ENCODE measurements at places on chromosomes 1 and 21. TPM values are rescaled to one million over a fixed set of nuclear protein-coding genes. Genes with fewer than 3 reads are reported as not detected.

Gene B3GALT5
- 6.0 TPM for total RNA-seq

Gene SVBP
- 19.7 TPM for total RNA-seq

Gene LMX1A
- total RNA-seq: not detected

Gene LORICRIN
- total RNA-seq: not detected

Gene NPPA
- total RNA-seq: not detected

Gene RPTN
- not detected for total RNA-seq

Gene GJC2
- 45.3 TPM for total RNA-seq

Gene ECM1
- total RNA-seq: 3.2 TPM

Gene CRYAA
- total RNA-seq: not detected

Gene SFN
- 192 TPM for total RNA-seq

Gene S100B
- not detected for total RNA-seq

Gene KIF17
- not detected for total RNA-seq

Gene IL23R
- not detected for total RNA-seq

Gene NCMAP
- total RNA-seq: 2.0 TPM

Gene AIRE
- not detected for total RNA-seq

Gene PTPN14
- total RNA-seq: 11.0 TPM

Gene GJB3
- 63.6 TPM for total RNA-seq

Gene GJA8
- not detected for total RNA-seq

Gene CFHR1
- total RNA-seq: not detected

Gene UROD
- total RNA-seq: 98.8 TPM

Gene BEST4
- total RNA-seq: 0.31 TPM

Gene OR2T2
- total RNA-seq: not detected

Gene HSD11B1
- not detected for total RNA-seq

Gene G0S2
- total RNA-seq: 3.2 TPM

Gene NTMT2
- not detected for total RNA-seq

Gene CD2
- total RNA-seq: not detected

Gene GREM2
- total RNA-seq: not detected

Gene CA6
- not detected for total RNA-seq

Gene TPRG1L
- 43.1 TPM for total RNA-seq

Gene SPRR2B
- not detected for total RNA-seq

Gene FCRL1
- total RNA-seq: 0.28 TPM

Gene CD34
- not detected for total RNA-seq

Gene TRIM17
- total RNA-seq: not detected

All from HT-29 (cell line).